ENCODE measurements at places on chromosomes 16 and 17.
A peak's percentile ranks its signal among the peaks of the same experiment; 100 is the strongest.

DNA sequence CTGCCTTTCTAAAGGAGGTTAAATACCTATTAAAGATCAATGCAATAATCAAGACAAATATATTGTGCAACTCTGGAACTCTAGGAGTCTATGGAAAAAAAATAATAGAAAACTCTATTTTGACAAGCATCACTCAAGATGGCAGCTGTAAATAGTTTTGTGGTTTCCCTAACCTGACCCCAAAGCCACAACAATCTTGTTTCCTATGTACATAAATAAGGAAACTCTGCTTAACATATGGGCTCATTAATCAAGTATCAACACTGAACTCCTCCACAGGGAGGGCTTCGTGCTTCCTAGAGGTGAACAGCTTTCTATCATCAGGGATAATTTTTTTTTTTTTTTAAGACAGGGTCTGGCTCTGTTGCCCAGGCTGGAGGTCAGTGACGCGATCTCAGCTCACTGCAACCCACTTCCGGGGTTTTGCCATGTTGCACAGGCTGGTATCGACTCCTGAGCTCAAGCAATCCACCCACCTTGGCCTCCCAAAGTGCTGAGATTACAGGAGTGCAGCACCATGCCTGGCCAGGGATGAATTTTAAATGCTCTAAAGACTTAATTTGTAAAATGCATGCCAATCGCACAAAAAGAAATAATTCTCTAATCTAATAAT lies 42.5 kb downstream of the ARHGAP17 start:
- DNase-seq = no peak

DNA sequence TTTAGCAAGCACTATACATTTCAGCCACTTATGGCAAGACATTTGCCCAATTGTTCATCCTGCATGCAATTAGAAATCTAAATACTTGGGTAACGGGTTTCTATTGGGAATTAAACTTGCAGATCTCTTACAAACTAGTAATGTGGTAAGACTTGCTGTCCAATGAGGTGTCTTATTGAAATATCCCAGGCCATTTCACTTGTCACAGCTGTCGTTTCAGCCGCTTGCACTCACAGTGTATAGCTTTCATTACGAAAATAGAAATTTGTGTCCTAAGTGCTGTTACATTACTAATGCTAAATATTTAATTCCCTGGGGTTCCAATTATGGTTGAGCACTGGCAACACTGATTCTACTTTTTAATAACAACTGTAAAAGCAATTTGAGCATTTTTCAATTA lies 40.3 kb upstream of the IRX5 start:
- no peak for DNase-seq

- DNase-seq = no peak
Observed at GRCh38 chr17:52237151-52237550, 78.6 kb upstream of the CA10 start.

DNA sequence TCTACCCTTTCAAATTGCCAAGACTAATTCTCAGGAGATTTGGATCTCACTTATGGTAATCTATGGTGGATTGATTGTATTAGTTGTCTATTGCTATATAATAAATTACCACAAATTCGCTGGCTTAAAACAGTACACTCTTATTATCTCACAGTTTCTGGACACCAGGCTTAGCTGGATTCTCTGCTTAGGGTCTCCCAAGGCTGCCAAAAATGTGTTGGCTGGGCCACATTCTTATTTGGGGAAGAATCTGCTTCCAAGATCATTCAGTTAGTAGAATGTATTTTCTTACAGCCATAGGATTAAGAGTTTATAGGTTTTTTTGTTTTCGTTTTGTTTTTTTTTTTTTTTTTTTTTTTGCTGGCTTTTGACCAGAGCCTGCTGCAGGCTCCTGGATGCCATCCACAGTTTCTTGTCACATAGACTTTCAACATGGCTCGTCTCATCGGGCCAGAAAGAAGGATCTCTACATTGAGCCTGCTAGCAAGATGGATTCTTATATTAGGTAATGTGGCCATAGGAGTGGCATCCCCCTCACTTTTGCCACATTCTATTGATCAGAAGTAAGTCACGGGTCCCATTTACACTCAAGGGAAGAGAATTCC lies 415.3 kb downstream of the KIF2B start:
- no peak for DNase-seq

GRCh38 chr16:87818533-87819161 lies 50.7 kb downstream of the SLC7A5 start:
- DNase-seq = no peak

GRCh38 chr17:18040261-18040858 lies 1.2 kb downstream of the GID4 start:
- DNase-seq = no peak

- no peak for DNase-seq
Observed at GRCh38 chr17:82245134-82246039, 16.5 kb downstream of the SLC16A3 start.

GRCh38 chr16:68259007-68259825 lies 5.1 kb upstream of the SLC7A6 start:
- no peak for DNase-seq

DNA sequence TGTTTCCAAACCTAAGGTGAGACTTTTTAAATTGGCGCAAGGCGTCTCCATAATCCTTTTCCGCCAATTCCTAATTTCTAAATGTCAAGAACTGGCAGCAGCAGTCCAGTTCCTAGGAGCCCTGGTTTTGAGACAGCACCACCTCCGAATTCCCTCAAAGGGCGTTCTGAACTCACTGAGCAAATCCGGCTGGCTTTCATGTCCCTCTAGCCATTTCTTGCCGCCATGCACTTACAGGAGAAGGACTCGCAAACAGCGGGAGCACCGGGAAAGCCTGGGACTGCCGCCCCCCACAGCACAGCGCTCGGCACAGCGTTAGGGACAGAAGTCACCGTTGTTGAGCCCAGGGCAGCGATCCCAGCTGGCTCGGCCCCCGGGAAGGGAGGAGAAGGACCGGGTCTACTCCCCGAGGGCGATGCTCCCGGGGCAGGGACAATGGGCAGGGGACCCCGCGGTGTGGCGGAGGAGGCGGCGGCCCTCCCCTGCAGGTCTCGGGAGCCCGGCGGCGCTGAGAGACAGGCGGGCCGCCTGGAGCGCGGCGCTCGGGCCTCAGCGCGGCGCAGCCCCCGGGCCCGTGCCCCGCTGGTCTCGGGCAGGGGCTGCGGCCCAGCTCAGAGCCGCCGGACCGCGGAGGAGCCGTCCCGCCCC lies 545 bp downstream of the ARHGAP17 start:
- peak; percentile 50 for DNase-seq

DNA sequence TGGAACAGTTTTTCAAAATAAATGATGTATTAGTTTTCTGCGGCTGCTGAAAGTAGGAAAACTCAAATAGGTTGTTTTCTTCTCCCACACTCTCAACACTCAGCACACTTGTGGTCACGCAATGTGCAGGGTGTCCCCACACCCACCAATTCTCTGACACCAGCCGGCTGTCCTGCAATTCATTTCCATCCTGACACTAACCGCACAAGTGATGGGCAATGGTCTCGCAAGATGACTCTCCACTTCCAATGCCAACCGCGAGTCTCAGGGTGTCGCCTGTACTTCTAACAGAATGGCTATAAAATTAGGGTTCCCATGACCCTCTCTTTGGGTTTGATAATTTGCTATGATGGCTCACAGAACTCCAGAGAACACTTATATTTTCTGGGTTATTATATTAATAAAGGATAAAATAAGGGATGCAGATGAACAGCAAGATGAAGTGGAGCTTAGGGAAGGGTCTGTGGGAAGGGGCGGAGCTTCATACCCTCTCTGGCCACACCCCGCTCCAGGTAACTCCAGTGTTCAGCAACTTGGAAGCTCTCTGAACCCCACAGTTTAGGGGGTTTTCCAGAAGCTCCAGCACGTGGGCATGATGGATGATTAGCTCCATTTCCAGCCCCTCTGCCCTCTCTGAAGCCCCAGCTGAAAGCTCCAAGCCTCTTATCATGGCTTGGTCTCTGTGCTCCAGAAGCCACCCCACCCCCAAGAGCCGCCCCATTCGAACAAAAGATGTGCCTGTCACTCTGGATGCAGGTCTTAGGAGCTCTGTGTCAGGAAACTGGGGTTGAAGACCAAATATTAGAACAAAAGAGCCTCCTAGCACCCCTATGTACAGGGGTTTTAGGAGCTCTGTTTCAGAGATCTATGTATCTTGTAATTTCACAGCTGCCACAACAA lies 19.8 kb downstream of the TAF1C start:
- DNase-seq = no peak

DNA sequence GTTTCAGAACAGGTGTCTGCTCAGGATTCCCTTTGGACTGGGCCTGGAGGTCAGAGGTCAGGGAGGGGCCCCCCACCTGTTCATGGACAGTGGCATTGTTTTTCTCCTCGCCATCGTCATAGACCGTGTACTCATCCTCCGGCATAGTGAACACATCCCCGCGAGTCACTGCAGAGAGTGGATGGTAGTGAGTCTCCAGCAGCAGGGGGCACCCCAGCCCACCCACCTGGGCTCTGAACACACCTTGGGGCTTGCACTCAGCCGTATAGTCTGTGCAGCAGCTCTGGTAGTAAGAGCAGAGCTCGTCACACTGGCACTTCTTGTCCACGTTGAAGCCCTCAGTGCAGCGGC lies 448 bp downstream of the VTN start:
- DNase-seq = no peak

DNA sequence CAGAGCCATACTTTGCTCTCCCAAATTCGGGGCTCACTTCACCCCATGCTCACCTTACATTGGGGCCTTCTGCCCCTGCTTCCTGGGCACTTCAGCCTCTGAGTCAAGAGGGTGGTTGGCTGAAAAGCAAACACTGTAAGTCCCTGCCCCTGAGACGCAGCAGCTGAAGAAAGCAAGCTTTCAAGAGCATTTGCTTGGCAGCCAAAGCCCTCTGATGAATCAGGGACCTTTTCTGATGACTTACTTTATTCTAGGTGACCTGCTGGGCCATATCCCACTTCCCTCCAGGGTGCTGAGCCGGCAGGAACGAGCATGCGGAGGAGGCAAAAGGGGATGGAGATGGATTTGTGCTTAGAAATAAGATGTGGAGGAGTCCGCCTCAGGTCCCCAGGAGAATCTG lies 147.0 kb upstream of the TNRC6C start:
- no peak for DNase-seq

GRCh38 chr16:79994418-79994817 lies 393.9 kb upstream of the MAF start:
- DNase-seq = no peak

DNA sequence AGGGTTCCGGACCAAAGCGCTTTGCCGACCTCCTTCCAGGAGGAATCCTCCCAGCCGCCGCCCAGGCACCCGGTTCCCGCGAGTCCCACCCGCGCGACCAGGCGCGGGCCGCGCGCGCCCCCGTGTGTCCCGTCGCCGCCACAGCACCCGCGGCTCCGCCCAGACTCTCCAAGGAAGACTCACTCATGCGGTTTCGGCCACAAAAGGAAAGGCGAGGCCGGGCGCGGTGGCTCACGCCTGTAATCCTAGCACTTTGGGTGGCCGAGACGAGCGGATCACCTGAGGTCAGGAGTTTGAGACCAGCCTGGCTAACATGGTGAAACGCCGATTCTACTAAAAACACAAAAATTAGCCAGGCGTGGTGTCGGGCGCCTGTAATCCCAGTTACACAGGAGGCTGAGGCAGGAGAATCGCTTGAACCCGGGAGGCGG lies 3.5 kb upstream of the PKMYT1 start:
- DNase-seq = peak; percentile 92

DNA sequence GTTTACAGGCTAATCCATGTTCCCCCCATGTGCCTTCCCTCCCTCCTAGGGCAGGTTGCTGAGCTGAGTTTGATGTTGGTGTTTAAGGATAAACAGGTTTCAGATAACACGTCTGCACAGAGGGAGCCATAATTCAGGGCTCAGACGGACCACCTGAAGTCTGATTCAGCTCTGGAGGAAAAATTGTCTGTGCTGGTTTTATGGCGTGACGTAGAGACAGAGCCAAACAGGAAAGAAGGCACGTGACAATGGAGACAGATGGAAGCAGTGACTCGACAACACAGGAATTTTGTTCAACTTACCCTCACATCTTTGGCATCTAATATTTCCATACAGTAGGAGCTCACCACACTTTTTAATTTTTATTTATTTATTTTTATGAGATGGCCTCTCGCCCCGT lies 10.7 kb upstream of the USP10 start:
- no peak for DNase-seq

DNA sequence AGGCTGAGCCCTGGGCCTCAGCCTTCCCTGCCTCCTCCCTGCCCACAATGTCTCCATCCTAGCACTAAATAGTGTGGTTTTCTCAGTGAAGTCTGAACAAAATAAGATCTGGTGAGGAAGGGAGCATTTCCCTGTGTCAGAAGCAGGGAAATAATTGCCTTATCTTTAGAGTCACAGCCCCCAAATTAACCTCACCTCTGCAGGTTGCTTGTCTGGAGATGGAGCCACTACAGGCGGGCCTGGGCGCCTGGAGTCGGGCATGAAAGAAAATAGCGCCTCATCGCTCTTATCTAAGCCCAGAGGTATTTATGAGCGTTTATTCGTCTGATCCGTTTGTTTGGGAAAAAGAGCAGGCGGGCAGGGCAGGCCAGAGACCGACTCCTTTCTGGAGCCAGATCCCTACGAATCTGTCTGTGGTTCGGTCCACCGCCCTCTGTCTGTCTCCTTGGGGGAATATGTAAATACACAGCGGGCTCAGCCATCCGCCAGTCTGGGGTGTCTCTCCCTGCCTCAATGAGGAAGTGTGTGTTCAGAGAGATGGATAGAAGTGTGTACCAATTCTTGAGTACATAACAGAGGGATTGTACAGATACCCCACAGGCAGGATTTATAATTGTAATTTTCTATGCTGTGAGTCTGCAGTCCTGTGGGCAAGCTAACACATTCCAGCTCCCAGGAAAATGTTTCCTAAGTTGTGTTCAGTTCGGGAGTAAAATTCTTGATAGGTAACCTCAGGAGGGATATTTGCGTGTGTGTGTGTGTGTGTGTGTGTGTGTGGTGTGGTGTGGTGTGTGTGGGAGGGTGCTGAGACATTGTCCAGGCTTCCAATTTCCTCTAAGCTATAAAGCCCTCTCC lies 4.3 kb downstream of the HOXB6 start:
- DNase-seq = no peak

DNA sequence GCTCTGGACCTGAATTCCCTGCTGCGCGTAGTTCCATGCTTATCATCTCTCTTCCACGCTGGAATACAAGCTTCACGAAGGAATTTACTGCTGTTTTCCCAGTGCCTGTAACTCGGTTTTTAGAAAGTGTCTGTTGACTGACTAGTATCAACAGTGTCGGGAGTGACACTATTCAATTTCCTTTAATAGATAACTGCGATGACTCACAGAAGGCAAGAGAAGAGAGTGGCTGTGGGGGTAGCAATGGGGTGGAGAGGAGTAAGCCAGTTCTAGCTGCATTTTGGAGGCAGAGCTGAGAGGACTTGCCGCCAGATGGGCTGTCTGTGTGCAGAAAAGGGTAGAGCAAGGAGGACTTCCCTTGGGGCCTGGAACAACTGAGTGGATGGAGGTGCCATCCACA lies 25.2 kb downstream of the B4GALNT2 start:
- DNase-seq = no peak

GRCh38 chr17:55532670-55533069 lies 21.4 kb upstream of the SMIM36 start:
- no peak for DNase-seq

GRCh38 chr16:159136-159849 lies 6.5 kb upstream of the HBM start:
- no peak for DNase-seq
